ENCODE measurements at places on chromosomes 3 and 15. TPM values are rescaled to one million over a fixed set of nuclear protein-coding genes. Genes with fewer than 3 reads are reported as not detected.

DNA sequence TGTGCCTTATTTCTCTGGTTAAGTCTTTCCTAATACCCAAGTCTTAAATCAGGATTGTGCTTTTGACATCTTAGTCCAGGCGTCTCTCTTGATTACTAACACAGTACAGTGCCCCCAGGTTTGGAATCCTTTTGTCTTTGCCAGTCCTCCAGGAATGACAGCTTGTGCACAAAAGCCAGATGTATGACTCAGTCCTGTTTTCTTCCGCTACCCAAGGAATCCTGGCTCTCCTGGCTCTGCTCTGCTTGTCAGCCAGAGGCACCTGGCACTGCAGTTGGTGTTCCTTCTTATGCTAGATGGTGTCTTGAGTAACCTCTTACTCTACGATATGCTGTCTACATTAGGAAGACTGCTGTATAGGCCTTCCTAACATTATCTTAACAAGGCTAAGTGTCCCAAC lies 728.2 kb upstream of the NECTIN3 start:
- no peaks in the 10 kb centered on the region for H3K36me3 ChIP-seq
- H3K4me1 ChIP-seq = no peaks in the 10 kb centered on the region
- no peak overlapping the region for H3K4me3 ChIP-seq
- no peaks in the 10 kb centered on the region for H3K27me3 ChIP-seq

LSAMP gene
- total RNA-seq = not detected

GRCh38 chr15:38885001-38885400 lies 320.4 kb upstream of the RASGRP1 start:
- no peaks in the 10 kb centered on the region for H3K36me3 ChIP-seq
- H3K4me1 ChIP-seq = peaks cover 4% of the 10 kb centered on the region
- H3K27me3 ChIP-seq = peaks cover 7% of the 10 kb centered on the region
- H3K4me3 ChIP-seq = no peak overlapping the region

DNA sequence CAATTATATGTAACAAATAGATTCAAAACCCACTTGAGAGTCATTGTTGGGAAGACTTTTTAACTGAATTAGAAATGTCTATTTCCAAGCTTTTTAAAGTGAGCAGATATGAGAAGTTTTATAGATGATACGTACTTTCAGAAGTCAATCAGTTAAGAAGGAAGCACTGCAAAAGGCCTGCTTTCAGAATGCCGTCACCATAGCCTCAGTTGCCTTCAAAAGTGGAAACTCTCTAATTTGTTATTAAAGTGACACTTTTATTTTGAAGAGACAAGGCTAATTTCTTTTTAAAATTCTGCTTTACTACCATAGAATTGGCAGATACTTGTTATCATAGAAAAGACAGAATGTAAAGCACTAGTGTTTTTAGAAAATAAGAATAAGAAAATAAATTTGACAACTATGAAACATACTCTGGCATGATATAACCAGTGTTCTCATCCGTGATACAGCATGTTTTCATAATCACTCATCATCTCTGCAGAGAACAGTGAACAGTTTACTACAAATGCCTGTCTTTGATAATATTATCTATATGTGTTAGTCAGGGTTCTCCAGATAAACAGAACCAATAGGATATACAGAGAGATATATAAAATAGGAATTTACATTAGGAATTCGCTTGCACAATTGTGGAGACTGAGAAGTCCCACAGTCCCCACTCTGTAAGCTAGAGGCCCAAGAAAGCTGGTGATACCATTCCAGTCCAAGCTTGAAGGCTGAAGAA lies 7.0 kb upstream of the PLD1 start:
- DNase-seq = no peak
- no peaks in the 10 kb centered on the region for H3K36me3 ChIP-seq
- no peak overlapping the region for H3K4me3 ChIP-seq

GRCh38 chr3:128180436-128180835 lies 27.2 kb downstream of the EEFSEC start:
- H3K36me3 ChIP-seq = peaks cover 2% of the 10 kb centered on the region
- H3K27ac ChIP-seq = no peak overlapping the region
- H3K4me1 ChIP-seq = peaks cover 14% of the 10 kb centered on the region
- H3K4me3 ChIP-seq = no peak overlapping the region

GRCh38 chr3:32184187-32184730 lies 54.2 kb upstream of the CMTM8 start:
- peaks cover 2% of the 10 kb centered on the region for H3K4me1 ChIP-seq
- no peak overlapping the region for H3K4me3 ChIP-seq
- peaks cover 5% of the 10 kb centered on the region for H3K27me3 ChIP-seq
- H3K27ac ChIP-seq = no peak overlapping the region
- H3K36me3 ChIP-seq = no peaks in the 10 kb centered on the region
- no peak for DNase-seq

SLC51B gene
- total RNA-seq = not detected

- H3K4me3 ChIP-seq = no peak overlapping the region
- H3K27ac ChIP-seq = no peak overlapping the region
- no peaks in the 10 kb centered on the region for H3K36me3 ChIP-seq
- peaks cover 13% of the 10 kb centered on the region for H3K27me3 ChIP-seq
Observed at GRCh38 chr15:42080186-42080918, 14.0 kb downstream of the PLA2G4D start.

DNA sequence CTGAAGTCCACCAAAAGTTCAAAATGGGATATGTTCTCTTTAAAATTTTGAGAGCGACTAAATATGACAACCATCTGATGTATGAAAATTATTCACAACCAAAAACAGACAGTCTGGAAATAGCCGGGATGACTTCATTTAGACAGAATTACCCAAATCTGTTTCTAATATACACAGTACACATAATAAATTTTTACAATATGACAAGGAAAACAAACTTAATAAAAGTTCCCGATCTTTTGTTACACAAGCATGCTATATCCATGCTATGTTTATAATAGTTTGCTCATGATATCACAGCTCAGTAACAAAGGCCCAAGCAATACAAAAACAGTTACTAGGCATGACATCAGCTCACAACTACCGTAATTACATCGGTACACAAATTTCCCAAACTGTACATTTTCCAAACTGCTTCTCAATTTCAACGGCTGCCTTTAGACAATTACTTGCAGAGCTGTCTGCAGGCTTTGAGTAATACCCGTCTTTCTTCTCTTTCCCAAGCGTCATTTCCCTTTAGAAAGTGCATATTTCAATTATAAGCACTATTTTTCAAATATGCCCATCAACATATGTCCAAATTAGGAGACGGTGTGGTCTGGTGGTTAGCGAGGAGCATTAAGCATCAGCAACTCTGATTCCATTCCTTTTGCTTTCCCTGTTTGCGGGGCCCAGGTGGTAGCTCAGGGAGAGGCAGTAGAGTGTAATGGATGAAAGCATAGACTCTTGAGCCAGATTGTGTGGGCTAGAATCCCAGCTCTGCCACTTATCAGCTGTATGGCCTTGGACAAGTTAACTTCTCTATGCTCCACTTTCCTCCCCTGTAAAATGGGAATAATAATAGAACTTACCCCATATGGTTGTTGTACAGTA lies 481.2 kb downstream of the FOXP1 start:
- peaks cover 47% of the 10 kb centered on the region for H3K36me3 ChIP-seq
- peaks cover 61% of the 10 kb centered on the region for H3K4me1 ChIP-seq
- H3K27me3 ChIP-seq = no peaks in the 10 kb centered on the region
- DNase-seq = no peak
- no peak overlapping the region for H3K27ac ChIP-seq

DNA sequence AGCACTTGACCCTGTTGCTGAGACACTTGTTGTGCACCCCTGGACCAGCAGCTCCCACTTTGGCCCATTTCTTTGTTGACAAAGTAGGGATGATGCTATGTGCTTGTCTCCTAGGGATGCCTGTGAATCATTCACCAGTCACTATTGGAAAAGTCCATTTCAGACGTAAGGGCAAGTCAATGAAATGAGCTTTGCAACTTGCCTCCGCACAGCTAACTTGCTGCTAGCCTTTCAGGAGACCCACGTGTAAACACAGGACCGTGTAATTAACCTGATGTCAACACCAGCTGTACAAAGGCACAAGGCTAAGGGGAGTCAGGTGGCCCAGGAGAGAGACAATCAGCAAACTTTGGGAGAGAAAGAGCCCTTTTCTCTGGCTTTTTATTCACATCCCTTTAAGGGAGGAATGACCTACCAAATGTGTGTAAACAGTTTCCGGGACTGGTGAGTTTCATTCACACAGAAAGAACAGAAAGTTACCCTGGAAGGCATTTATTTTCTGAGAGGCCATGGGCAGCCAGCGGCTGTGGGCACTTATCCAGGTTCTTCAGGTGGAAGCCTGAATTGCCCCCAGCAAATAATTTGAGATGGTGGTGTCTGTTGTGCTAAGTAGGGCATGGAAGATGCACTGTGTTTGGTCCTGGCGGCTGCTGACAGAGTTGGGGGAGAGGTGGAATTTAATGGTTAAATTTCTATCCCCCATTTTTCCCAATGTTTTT lies 54.0 kb downstream of the TIPARP start:
- H3K4me3 ChIP-seq = no peak overlapping the region
- no peak for DNase-seq
- peaks cover 21% of the 10 kb centered on the region for H3K36me3 ChIP-seq
- no peaks in the 10 kb centered on the region for H3K27me3 ChIP-seq
- peaks cover 8% of the 10 kb centered on the region for H3K4me1 ChIP-seq

GRCh38 chr3:16841041-16841753 lies 43.6 kb upstream of the PLCL2 start:
- H3K36me3 ChIP-seq = no peaks in the 10 kb centered on the region
- DNase-seq = no peak
- peak overlapping the region; percentile 98 for H3K27ac ChIP-seq
- H3K4me1 ChIP-seq = peaks cover 83% of the 10 kb centered on the region
- H3K27me3 ChIP-seq = no peaks in the 10 kb centered on the region

RMDN3 gene
- 32.6 TPM for total RNA-seq

DNA sequence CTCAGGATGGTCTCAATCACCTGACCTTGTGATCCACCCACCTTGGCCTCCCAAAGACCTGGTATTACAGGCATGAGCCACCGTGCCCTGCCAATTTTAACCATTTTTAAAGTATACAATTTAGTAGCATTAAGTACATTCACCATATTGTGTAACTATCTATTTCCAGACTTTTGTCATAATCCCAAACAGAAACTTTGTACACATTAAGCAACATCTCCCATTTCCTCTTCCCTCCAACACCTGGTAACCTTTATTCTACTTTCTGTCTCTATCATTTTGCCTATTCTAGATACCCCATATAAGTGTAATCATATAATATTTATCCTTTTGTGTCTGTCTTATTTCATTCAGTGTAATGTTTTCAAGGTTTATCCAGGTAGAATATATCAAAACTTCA lies 8.9 kb upstream of the MYLK start:
- H3K4me1 ChIP-seq = no peaks in the 10 kb centered on the region
- no peaks in the 10 kb centered on the region for H3K36me3 ChIP-seq
- no peak overlapping the region for H3K27ac ChIP-seq
- no peak for DNase-seq

CD200 gene
- 5.2 TPM for total RNA-seq

DNA sequence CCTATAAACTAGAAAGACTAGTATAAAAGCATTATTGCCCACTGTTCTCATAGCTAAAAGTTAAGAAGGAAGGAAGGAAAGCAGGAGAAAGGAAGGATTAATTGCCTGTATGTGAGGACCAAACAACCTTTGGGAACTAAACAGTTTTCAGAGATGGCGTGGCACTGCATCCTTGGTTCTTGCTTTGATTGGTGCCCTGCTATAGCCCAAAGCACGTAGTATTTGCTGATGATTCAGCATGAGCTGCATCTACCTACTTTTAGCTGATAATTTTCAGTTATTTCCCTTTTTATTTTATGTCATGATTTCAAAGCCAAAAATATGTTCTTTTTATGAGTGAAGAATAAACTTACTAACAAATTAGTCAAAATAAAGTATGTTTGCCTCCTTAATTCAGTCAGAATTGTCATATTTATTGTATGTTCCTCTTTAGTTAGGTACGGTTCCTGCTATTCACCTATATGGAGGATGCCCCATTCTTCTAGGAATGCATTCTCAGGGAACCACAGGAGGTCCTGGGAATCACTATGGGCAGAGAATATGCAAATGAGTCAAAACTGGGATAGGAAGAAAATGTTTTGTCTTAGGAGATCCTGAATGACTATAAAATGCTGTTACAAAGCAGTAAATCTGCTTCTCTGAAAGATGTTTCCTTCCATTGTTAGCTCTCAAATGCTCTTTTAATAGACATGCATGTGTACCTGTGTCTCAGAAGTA lies 65.4 kb upstream of the THSD4 start:
- H3K4me1 ChIP-seq = no peaks in the 10 kb centered on the region
- H3K4me3 ChIP-seq = no peak overlapping the region
- H3K36me3 ChIP-seq = no peaks in the 10 kb centered on the region
- peaks cover 2% of the 10 kb centered on the region for H3K27me3 ChIP-seq

GRCh38 chr3:42226470-42227425 lies 39.2 kb downstream of the CCK start:
- peaks cover 14% of the 10 kb centered on the region for H3K4me1 ChIP-seq
- peaks cover 18% of the 10 kb centered on the region for H3K36me3 ChIP-seq
- H3K27me3 ChIP-seq = peaks cover 4% of the 10 kb centered on the region
- H3K27ac ChIP-seq = no peak overlapping the region

DNA sequence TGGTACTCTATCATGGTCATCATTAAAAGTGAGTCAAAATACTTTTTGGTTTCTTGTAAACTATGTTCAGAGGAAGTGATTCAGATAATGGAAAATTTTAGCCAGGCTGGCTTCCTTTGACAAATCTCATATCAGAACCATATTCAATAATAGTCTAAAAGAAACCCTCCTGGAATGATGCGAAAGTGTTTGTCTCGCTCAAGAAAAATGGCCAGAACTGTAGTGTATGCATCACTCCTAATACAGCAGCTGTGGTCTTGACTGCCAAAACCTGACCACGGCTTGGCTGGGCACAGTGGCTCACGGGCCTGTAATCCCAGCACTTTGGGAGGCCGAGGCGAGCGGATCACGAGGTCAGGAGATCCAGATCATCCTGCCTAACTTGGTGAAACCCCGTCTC lies 35.6 kb upstream of the KCNMB2 start:
- no peak for DNase-seq
- no peaks in the 10 kb centered on the region for H3K36me3 ChIP-seq
- no peak overlapping the region for H3K27ac ChIP-seq
- no peaks in the 10 kb centered on the region for H3K4me1 ChIP-seq

KIF15 gene
- total RNA-seq = 58.8 TPM

GRCh38 chr3:131608296-131608695 lies 105.5 kb upstream of the MRPL3 start:
- no peak for DNase-seq
- H3K27me3 ChIP-seq = peaks cover 21% of the 10 kb centered on the region
- H3K4me1 ChIP-seq = no peaks in the 10 kb centered on the region
- no peak overlapping the region for H3K27ac ChIP-seq
- H3K36me3 ChIP-seq = no peaks in the 10 kb centered on the region
- H3K4me3 ChIP-seq = no peak overlapping the region

DISP2 gene
- 1.4 TPM for total RNA-seq

DNA sequence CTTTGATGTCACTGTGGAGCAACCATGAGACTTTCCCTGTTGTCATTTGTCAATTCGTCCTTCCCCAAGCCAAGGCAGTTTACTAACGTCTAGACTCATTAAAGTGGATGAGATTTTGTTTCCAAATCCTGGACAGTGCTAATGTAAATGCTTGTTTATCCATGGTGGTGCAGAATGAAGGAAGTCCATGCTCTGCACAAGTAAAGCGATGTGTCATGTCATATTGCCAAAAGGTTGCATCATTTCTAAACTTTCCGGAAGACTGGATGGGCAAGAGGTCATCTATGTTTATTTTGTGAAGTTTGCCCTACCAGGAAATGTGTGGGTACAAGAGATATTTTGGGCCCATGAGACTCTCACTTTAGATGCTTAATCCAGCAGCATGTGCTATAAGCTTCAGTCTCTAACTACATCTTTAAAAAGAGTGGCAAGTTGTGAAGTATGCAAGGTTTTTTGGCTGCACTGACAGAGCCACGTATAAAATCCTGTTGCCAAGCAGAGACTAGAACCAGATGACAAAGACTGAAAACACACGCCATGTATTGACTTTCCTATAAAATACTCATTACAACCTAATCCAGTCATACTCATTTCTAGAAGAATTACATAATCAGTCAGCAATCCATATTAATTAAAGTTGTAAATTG lies 72.1 kb upstream of the FNDC3B start:
- DNase-seq = no peak
- no peak overlapping the region for H3K27ac ChIP-seq
- H3K4me3 ChIP-seq = no peak overlapping the region
- H3K4me1 ChIP-seq = no peaks in the 10 kb centered on the region
- H3K27me3 ChIP-seq = no peaks in the 10 kb centered on the region
- no peaks in the 10 kb centered on the region for H3K36me3 ChIP-seq

All from activated CD4-positive, alpha-beta T cell treated with anti-CD3 and anti-CD28 coated beads, Interleukin-2, amount 10 ng/mL, durations not matched to agents 7 days and 5 days (primary cell).